ENCODE measurements at places on chromosomes 3 and 15.

- DNase-seq: no peak
Observed at GRCh38 chr3:9387322-9387655, 10.1 kb upstream of the SETD5 start.

GRCh38 chr3:180870008-180870699, 42.3 kb upstream of the FXR1 start:
- no peak for DNase-seq

DNA sequence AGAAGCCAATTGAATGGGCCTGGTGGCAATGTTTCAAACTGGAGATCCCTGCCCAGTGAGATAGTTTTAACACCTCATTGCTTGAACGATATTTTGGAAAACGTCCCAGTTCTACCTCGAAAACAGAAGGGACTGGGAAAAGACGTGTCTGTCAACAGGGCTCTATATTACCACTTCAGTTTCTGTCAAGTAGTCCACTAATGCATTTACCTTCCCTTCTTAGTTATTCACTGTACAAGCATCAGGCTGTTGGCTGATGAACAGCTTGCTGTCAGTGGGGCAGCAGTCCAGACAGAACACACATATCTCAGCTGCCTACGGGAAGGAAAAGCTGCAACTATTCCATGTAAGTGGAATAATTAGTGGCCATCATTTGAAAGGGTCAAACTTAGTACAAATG, 794.7 kb upstream of the GBE1 start:
- DNase-seq: no peak

- DNase-seq: no peak
Observed at GRCh38 chr3:124299831-124300230, 307.9 kb upstream of the ROPN1 start.

- DNase-seq: no peak
Observed at GRCh38 chr3:38521391-38521987, 25.3 kb downstream of the EXOG start.

DNA sequence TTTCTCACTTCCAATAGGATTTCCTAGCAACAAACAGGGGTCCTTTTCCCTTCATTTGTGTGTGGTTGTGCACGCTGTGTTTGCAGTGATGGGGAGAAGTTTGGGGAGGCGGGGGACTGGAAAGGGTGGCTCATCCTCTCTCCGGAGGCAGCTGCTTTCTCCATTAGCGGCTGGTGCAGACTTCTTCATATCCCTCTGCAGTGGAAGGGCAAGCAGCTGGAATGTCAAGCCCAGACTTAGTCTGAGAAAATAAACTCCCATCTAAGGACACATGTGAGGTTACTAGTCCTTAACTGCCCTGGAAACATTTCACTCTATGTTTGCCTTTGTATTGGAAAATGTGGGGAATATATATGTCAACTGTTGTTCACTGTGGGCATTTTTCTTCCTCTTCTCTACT, 467.0 kb upstream of the RASGRP1 start:
- no peak for DNase-seq

GRCh38 chr15:33191591-33191990, 2.9 kb downstream of the FMN1 start:
- DNase-seq: no peak

DNA sequence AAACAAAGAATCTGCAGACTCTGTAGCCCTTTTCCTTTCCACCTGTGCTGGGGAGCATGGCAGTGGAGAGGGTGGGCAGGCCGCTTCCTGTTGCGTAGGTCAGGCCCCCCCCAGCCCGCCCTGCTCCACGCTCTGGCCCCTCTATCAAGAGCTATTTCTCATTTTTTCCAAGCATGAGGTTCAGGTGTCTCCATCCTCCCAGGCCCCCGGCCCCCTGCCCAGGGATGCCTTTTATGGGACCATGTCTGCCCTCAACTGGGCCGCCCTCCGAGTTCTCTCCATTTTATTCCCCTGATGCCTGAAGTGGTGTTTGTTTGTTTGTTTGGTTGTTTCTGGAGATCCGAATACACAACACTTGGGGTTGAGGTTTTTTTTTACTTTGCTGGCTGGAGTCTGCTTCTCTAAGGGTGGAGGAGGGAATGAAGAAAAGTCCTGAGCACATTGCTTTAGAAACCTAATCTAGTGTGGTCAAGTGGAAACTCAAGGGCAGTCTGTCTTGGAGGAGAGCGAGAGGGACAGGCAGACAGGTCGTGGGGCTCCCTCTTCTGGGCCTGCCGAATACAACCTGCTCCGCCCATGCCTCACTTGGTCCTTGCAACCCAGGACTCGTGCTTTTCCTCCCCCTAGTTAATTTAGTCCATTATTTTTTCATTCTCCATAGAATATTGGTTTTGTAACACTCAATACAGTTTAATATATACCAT, 176.5 kb upstream of the LYSMD4 start:
- DNase-seq: no peak

GRCh38 chr3:76565496-76566210, 474.2 kb upstream of the ROBO2 start:
- no peak for DNase-seq

DNA sequence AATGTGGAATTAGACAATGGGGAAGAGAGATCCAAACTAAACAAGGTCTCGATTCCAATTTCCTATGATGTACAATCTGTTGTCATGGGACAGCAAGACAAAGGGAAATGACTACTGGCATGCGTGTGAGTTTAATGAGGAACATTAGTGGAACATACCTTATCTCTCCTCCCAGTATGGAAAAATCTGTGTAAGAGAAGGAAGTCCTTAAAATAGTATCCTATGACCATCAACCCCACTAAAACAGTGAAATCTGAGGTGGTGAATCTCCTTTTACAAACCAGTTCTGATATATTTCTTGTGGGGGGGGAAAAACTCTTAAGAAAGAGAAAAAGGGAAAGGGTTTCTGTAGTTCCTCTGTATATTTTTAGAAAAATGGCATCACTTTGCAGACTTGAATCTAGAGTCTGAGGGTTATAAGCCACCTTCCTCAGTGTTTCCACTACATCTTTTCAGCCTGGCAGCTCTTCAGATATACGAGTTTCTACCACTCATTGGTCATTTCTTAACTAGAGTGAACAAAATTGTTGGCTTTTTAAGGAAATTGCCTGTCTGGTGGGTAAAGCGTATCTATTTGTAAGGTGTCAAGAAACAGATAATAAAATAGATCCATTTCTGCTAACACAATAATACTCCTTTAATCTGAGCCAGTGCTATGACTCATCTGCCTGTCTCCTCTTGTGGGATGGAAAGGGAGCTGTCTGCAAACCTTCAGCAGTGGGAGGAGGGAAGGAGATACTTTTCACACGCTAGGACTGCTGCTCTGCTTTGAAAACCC, 3.0 kb upstream of the TNFAIP8L3 start:
- no peak for DNase-seq

GRCh38 chr15:96858694-96859093, 528.2 kb downstream of the NR2F2 start:
- DNase-seq: no peak

GRCh38 chr3:170767576-170767941, 102.4 kb downstream of the RPL22L1 start:
- DNase-seq: no peak

GRCh38 chr3:140319739-140320138, 358.1 kb upstream of the TRIM42 start:
- no peak for DNase-seq

DNA sequence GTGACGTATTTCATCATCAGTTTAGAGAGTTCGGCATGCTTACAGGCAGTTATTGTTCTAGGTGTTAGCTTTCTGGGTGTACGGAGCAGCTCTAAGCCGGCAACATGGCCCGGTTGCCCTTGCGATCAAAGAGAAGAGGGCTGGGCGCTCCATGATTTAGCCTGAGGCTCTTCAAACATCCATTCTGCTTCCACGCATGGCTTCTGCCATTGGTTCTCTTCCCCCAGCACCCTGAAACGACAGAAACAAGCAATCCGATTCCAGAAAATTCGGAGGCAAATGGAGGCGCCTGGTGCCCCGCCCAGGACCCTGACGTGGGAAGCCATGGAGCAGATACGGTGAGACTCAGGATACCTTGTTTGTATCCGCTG, 574 bp downstream of the NGRN start:
- DNase-seq: no peak

- DNase-seq: no peak
Observed at GRCh38 chr3:23669541-23670255, 136.1 kb upstream of the UBE2E1 start.

DNA sequence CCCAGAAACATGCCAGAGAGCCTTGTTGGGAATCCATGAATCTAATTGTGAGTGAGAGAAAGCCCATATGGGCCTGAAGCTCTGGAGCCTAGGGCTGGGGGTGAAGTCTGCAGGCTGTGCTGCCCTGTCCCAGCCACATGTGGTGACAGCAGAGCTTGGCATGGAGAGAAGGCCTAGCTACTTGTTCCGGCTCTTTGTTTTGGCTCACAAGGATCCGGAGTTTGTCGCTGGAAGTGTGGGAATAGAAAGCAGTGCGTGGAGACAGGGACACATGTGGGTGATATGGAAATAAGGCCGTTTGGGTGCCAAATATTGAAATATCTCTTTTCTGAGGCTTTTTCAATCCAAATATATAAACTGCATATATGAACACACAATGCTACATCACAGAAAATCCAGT, 78.2 kb downstream of the CLSTN2 start:
- DNase-seq: no peak

GRCh38 chr3:71972031-71972430, 187.1 kb upstream of the PROK2 start:
- no peak for DNase-seq

GRCh38 chr15:68693071-68693470, 114.3 kb downstream of the CORO2B start:
- no peak for DNase-seq

- DNase-seq: no peak
Observed at GRCh38 chr3:5092018-5092417, 30.1 kb upstream of the ARL8B start.

DNA sequence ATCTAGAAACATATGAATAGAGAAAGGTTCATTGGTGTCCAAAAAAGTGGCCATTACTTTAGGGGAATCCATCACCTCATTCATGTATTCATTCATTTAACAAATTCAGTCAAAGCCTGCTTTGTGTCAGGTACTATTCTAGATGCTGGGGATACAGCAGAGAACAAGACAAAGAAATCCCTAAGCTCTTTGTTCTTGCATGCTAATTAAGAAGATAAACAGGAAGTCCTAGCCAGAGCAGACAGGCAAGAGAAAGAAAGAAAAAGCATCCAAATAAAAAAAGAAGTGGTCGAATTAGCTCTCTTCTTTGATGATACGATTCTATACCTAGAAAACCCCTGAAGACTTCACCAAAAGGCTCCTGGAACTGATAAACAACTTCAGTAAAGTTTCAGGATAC, 12.4 kb upstream of the ZMAT3 start:
- no peak for DNase-seq

GRCh38 chr3:166900866-166901577, 479.1 kb downstream of the ZBBX start:
- no peak for DNase-seq

DNA sequence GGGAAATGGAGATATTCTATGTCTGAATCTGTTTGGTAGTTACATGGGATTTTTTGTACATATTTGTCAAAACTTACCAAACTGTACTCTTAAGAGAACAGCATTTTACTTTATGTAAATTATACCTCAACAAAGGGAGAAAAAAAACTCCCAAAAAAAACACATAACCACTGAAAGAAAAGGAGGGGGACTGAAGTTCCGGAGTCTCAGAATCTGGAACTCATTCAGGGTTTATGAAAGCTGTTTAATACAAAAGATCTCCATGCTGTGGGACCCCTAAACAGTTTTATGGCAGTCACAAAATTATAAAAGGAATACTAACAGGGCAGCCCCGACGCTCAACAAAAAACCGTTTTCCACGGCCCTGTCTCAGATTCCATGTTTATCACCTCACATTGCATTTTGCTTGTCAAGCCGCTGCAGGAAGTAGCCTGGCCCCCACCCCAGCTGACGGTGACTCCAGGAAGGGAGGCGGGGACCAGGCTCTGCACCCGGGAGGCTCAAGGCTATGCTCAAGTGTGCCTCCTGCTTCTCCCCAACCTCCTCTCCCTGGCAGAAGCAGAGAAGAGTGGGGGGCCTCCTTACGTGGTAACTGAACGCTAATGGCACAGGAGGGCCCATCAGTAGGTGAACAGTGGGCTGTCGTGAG, 29.3 kb downstream of the RFT1 start:
- no peak for DNase-seq

DNA sequence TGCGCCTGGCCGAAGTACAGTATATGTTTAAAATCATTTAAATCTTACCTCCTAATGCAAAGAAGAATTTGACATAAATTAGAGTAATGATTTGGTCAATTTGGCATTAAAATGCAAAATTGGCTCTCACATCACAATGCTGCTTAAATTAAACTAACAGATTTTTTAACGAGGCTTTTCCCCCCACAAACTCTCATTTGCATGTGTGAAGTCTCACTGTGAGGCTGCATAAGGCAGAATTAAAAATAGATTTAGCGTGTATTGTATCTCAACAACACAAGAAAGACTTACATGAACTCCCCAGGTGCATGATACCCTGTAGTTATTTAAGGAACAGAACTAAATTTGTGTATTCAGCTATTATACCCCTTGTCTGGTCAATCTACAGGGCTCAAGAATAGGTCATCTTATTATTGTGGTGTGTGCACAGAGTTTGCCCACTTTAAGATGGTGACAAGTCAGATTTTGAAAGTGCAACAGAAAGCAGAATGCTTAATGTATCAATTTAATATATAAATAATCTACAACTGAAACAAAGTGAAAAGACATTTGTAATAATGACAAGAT, 897.9 kb downstream of the EPHA3 start:
- DNase-seq: no peak

DNA sequence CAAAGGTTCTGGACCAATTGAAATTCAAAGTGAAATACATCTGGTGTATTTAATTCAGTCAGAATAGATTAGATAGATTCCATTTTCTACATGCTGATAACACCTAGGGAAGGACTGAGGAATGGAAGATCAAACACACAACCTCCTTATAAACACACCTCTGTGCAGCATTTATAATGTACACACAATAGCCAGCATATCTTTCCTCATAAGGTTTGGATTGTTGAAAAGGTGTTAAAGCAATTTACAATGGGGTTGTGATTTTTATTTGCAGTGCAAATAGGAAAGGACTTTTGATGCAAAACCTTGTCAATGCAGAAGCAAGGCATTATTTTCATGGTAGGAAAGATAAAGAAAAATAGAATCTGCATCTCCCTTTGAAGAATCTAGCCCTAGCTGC, 448.9 kb upstream of the KCNMB2 start:
- DNase-seq: no peak

- DNase-seq: no peak
Observed at GRCh38 chr3:113597596-113598354, 65.4 kb downstream of the SIDT1 start.
